SHP77 (cell line): ENCODE measurements at places on chromosomes 5 and 9.

GRCh38 chr9:95516734-95517558, at the start of gene PTCH1:
Gene PTCH1, minus strand, starts transcription at chr9:95516971.
- no peak for DNase-seq

DNA sequence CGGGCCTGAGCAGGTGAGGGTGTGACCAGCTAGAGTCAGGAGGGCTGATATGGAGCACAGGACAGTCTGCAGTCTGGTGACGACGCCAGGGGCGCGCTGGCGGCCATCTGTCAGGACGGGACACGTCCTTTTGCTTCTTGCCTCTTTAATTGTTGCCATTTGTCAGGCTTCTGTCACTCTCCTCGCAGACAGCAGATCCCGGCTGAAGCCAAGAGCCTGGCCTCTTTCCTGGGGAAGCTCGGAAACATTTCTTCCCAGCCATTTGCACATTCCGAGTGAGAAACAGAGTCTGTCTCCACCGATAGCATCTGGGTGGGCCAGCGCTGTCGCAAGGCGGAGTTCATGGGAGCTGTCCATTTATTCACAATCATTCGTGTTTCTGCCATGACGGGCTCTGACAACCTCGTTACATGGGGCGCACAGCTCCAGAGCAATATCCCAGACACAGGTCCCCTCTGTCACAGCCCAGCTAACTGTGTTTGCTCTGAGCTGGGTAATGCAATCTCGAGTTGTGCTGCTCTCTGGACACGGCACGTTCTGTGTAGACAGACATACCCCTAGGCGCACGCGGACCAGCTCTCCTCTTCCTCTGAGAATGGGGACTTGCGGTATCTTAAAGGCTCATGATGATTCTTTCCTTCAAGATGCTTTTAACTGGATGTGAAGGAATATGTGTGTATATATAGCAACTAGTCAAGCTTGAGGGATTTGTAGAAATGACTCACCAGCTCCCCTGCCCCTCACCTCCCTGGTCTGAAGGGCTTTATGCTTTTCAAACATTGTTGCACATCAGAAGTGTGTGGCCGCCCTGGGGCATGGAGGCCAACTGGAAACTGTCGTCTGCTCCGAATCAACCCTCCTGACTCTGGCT, 105.3 kb upstream of the FCN2 start:
- no peak for DNase-seq

- no peak for DNase-seq
Measured at GRCh38 chr9:6506571-6506970, 93.6 kb downstream of the UHRF2 start.

- DNase-seq, result no peak
Measured at GRCh38 chr5:97919719-97920118, 736.7 kb upstream of the RIOK2 start.

DNA sequence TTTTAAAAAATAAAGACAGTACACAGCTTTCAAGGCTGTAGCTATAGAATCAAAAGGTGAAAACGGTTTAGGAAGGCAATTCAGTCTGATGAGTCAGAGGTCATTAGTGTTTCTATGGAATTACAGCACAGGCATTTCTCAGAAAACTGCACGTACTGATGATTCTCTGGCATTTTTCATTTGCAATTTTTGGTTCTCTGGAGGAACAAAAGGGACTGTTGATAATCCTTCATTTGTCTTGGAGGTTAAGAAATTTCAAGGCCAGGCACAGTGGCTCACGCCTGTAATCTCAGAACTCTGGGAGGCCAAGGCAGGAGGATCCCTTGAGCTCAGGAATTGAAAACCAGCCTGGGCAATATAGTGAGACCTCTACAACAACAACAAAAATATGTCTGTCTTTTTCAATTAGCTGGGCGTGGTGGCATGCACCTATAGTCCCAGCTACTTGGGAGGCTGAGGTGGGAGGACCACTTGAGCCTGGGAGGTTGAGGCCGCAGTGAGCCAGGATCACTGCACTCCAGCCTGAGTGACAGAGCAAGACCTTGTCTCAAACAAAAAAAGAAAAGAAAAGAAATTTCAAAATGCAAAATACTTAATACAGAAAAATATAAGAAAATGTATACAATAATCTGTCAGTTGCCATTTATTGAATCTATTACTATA, 27.3 kb downstream of the NR6A1 start:
- DNase-seq, result no peak

- DNase-seq, result no peak
Measured at GRCh38 chr9:131835151-131835910, 95.5 kb upstream of the RAPGEF1 start.

DNA sequence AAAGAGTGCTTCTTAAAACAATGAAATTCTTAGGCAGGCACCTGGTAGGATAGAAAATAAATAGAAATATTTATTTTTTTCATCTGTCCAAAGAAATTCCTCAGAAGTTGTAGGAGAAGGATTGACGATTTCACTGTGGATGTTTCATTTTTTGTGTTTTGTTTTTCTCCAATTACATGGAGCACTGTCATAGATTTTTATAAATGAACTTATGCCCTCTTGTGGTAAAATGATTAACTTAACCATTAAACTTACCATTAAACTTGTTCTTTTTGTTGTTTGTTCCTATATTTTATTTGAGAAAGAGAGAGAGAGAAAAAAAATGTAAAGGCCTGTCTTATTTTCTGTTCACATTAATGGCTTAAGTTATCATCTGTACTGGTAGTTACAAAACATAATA, 339.2 kb downstream of the PRR16 start:
- peak; percentile 12 for DNase-seq

- DNase-seq, result no peak
Measured at GRCh38 chr5:163385271-163385670, 52.1 kb upstream of the CCNG1 start.

GRCh38 chr9:107615321-107615720, 125.8 kb upstream of the KLF4 start:
- DNase-seq, result no peak

DNA sequence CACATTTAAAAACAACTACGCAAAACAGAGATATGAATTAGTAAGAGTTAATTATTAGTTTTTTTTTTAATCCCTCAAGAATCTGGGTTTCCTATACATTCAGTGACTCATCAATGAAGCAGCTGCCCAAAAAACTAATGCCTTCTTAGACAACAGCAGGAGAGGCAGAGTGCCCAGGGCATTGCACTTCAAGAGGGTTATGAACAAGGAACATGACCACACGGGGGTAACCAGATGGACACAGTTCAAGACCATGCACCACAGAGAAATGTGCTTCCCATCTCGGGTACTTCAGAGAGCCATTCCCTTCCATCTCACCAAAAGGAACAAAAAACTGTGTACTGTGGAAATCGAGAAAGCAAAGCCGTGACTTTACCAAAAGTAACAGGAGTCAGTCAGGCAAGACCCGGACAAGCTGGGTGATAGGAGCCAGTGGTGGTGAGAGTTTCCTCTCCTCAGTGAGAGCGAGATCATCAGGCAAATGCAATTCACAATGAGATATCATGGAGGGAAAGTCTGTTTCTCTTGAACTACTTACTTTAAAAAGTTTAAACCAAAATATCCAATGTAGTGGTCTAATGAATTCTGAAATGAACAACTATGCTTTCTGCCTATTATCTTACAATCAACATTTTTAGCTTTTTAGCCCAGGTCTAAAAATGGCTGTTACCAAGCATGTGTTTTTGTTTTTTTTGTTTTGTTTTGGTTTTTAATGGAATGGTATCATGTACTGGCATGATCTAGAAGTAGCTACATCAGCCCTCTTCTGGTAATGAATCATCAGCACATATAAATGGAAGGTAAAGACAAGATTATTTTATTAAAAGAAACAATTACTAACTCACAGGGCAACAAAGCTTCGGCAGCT, 192.1 kb downstream of the TSSK1B start:
- DNase-seq, result no peak

- DNase-seq, result no peak
Measured at GRCh38 chr5:90488791-90489190, 14.1 kb downstream of the POLR3G start.
